ENCODE measurements at places on chromosomes 3 and 15.

GRCh38 chr3:38587548-38588131, 61.8 kb downstream of the SCN5A start:
- DNase-seq: peak; percentile 17

GRCh38 chr3:81925385-81925784, 163.9 kb upstream of the GBE1 start:
- no peak for DNase-seq

DNA sequence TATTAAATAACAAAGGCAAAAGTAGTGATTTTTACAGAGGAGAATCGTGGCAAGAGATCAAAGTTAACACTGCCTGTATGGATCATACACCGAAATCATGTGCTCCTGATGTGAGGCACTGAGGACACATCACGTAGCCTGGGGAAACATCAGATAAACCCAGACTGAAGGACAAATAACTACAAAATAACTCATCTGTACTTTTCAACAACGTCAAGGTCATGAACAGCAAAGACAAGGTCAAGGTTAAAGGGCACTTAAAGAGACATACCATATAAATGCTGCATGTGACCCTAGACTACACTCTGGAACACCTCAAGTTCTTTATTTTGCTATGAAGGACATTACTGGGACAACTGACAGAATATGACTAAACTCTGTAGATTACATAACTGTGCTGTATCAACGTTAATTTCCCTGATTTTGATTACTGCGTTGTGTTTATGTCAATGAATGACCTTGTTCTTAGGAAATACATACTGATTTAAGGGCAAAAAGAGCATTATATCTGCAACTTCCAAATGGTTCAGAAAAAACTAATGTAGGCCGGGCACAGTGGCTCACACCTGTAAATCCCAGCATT, 48.1 kb downstream of the CHSY1 start:
- no peak for DNase-seq

- no peak for DNase-seq
Measured at GRCh38 chr15:57554812-57555179, 36.9 kb upstream of the MYZAP start.

DNA sequence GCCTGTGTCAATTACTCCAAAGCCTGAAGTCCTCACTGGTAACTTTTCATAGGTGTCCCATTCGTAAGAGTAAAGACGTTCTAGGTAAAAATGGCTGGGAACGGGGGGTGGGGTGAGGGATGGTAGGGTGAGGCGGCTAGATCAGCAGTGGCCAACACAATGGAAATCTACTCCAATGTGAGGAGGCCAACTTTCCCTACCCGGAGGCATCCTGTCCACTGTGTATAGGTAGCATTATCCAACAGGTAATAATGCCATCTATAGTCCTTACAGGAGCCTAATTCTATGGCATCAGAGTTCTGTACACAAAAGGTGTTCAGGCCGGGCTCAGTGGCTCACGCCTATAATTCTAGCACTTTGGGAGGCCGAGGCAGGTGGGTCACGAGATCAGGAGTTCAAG, 29.1 kb downstream of the HDC start:
- DNase-seq: no peak

GRCh38 chr15:40806672-40807027, 239 bp upstream of the ZFYVE19 start:
- no peak for DNase-seq

DNA sequence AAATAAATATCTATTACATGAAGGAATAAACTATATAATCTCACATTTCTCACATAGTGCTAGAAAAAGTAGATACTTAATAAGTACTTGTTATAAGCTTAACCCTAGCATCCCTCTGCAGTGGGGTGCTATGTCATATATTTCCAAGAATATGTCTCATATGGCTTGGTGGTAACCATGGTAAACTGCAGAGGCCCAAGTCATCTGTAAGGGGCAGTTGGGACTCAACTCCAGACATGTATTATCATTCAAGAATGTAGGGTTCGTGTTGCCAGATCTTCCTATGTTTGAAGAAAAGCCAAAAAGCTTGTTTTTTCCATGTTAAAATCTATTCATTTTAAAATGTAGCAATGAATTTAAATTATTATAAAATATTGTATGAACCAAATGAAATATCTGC, 46.2 kb downstream of the ZNF385D start:
- DNase-seq: no peak

DNA sequence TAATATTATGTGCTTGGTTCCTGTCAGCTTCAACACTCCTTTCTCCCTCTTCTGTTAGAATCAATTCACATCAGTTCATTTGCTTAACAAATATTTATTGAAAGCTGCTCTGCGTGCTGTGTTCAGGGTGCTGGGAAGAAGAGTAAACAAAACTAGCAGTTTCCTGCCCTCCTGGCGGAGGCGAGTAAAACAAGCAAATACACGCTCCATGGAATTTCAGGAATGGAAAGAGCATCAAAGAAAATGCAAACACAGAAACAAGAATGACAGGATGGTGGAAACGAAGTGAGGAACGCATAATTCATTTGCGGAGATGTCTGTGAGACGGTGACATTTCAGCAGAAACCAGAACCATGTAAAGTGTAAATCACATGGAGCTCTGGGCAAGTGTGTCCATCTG, 49.4 kb upstream of the SPTSSB start:
- no peak for DNase-seq

GRCh38 chr15:92466834-92467233, 73.2 kb downstream of the ST8SIA2 start:
- no peak for DNase-seq

GRCh38 chr3:125602752-125603649, 7.7 kb upstream of the OSBPL11 start:
- no peak for DNase-seq

DNA sequence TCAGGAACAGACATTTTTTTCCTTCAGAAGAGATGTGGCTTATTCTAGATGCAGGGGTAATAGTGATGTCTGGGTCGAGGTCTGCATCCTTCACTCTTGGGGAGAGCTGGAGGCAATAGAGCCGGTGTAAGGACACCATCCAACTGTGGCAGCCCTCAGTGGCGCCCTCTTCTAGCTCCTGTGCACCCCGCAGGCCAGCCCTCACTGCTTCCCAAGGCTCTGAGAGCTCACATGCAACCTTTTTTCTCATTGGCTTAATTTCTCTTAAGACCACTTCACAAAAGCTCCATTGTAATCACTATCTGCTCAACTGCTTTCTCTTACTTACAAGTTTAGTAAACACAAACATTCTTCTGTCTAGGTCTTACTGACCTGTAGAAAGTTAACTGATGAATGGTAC, 3.9 kb upstream of the VPS8 start:
- no peak for DNase-seq

- no peak for DNase-seq
Measured at GRCh38 chr15:69434238-69434637, 18.4 kb upstream of the RPLP1 start.
